ENCODE measurements at places on chromosomes 5 and 9. TPM values are rescaled to one million over a fixed set of nuclear protein-coding genes. Genes with fewer than 3 reads are reported as not detected.

The GDA gene
- not detected for total RNA-seq

The SPATA31A3 gene
- total RNA-seq: not detected

The PRUNE2 gene
- total RNA-seq: 0.83 TPM

The ARID3C gene
- 0.15 TPM for total RNA-seq

The OSMR gene
- not detected for total RNA-seq

The PCDHGA5 gene
- total RNA-seq: not detected

The MYMK gene
- total RNA-seq: not detected

The WDR38 gene
- not detected for total RNA-seq

The TMED7 gene
- 52.7 TPM for total RNA-seq

The KDM4C gene
- total RNA-seq: 49.4 TPM

The ARHGEF39 gene
- 19.9 TPM for total RNA-seq

The PTPRD gene
- total RNA-seq: not detected

GRCh38 chr5:64688965-64689364 is 1.3 kb upstream of the SHISAL2B start:
- no peak overlapping the region for H3K4me3 ChIP-seq
- H3K36me3 ChIP-seq: no peaks in the 10 kb centered on the region
- no peak for DNase-seq
- H3K27ac ChIP-seq: no peak overlapping the region

DNA sequence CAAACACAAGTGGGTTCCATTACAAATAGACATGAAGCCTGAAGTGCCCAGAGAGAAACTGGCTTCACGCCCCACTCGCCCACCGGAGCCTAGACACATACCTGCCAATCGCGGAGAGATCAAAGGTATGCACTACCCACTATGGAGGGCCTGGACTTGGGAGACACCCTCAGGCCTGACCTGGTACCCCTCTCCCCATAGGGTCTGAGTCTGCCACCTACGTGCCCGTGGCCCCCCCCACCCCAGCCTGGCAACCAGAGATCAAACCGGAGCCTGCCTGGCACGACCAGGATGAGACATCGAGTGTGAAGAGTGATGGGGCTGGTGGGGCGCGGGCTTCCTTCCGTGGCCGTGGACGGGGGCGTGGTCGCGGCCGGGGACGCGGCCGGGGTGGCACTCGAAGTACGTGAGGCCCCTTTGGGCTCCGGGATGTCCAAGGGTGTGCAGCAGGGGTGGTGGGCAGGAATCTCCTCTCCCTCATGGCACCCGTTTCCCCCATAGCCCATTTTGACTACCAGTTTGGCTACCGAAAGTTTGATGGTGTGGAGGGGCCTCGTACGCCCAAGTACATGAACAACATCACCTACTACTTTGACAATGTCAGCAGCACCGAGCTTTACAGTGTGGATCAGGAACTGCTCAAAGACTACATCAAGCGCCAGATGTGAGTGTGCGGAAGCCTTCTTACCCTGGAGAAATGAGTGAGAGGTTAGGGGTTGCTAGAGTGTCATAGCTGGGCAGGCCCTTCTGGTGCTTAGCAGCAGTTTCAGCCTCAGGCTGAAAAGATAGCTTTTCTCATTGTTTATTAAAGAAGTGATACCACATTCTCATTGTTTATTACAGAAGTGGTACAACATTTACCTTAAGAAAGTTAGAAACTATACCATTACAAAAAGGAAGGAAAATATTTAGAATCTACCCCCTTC is 38.7 kb downstream of the LARP1 start:
- peaks cover 7% of the 10 kb centered on the region for H3K4me1 ChIP-seq
- H3K27me3 ChIP-seq: no peaks in the 10 kb centered on the region
- no peak for DNase-seq
- H3K4me3 ChIP-seq: no peak overlapping the region

GRCh38 chr5:93421987-93422401 is 159.0 kb downstream of the NR2F1-AS1 start:
- H3K27ac ChIP-seq: no peak overlapping the region
- no peak overlapping the region for H3K4me3 ChIP-seq
- no peaks in the 10 kb centered on the region for H3K36me3 ChIP-seq
- no peak for DNase-seq
- H3K27me3 ChIP-seq: peaks cover 3% of the 10 kb centered on the region

DNA sequence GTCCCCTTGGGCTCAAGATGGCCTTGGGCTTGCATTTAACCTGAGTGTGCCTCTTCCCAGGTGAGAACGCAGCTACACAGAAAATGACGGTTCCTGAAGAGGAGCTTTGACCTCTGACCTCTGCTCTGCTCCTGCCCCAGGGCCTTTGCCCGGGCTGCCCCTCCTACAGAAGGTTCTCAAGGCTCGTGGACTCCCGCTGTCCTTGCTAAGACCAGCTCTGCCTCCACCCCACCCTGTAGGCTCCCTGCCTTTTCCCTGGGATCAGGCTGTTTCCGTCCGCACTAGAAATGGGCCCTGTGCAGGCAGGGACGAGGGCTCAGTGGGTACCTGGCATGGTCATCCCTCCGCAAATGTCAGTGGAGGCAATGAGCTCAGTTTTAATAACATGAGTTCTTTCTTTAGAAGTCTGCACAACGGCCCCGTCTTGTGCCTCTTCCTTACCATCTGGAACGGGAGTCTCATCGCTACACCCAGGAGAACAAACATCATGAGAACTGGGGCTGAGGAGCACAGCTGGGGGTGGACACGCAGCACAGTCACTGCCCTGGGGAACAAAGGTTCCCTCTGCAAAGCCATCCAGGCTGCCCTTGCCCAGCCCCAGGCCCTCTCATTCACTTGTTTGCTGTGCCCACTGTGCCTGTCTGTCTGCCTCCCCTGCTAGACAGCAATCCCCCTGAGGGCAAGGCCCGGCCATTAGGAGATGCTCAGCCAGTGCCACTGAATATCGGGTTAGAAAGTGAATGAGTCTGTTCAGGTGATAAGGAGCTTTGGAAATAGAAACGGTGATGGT is 26.7 kb upstream of the LPCAT1 start:
- no peaks in the 10 kb centered on the region for H3K4me1 ChIP-seq

- DNase-seq: peak; percentile 20
- H3K27ac ChIP-seq: peak overlapping the region; percentile 63
- peaks cover 44% of the 10 kb centered on the region for H3K4me1 ChIP-seq
- H3K27me3 ChIP-seq: no peaks in the 10 kb centered on the region
Observed at GRCh38 chr9:132078699-132079356, 839 bp downstream of the MED27 start.

DNA sequence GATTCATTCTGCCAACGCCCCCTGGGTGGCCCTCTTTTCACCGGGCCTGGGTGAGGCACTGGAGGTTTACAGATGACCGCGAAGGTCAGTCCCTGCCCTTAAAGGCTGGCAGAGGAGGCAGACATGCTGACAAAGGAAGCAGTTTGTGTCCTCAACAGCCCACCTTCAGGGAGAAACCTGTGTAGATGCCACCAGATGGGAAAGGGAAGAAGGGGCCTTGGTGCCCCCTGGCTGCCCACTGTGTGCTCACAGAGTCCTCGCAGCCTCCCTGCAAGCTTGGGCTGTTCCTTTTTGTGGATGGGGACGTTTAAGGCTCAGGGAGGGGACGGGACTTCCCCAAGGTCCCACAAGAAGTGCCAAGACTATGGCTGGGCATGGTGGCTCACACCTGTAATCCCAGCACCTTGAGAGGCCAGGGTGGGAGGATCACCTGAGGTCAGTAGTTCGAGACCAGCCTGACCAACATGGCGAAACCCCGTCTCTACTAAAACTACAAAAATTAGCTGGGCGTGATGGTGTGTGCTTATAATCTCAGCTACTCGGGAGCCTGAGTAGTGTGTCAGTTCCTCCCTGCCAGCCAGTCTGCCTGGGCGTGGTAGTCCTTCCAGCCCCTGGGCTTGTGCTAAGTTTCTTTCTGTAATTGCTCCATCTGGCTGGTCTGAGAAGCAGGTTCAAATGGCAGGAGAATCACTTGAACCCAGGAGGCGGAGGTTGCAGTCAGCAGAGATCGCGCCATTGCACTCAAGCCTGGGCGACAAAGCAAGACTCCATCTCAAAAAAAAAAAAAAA is 36.2 kb downstream of the NEK6 start:
- peaks cover 37% of the 10 kb centered on the region for H3K4me1 ChIP-seq
- H3K27ac ChIP-seq: no peak overlapping the region
- H3K27me3 ChIP-seq: no peaks in the 10 kb centered on the region
- no peak for DNase-seq
- no peak overlapping the region for H3K4me3 ChIP-seq

DNA sequence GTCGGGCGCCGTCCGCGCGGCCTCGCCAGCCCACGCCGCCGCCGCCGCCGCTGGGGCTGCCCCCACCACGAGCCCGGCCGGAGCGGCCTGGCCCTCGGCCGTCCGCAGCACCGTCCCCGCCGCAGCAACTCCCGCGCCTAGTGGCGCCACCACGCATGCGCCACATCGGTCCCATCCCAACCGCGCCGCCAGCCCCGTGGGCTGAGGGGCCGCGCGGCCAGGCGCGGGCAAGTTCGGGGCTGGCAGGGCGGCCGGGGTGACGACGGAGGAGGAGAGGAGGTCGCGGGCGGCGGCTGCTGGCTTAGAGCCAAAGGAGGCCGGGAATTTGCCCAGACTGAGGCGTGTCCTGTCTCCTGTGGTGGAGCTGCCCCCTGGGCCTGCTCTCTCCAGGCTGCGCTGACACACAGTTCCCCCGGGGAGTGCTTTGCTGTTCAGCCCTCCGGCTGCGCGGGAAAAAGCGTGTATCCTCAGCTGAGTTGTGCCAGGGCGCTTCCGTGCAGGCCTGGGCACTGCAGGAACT is at the start of gene TUSC1:
TUSC1 (minus strand) TSS at position 298 of the 520 bp plus-strand sequence; CDS start at position 166, 132 bp downstream.
- no peaks in the 10 kb centered on the region for H3K4me1 ChIP-seq
- peaks cover 6% of the 10 kb centered on the region for H3K27me3 ChIP-seq
- no peak within 1 kb of the TSS for H3K4me3 ChIP-seq
- no peak for DNase-seq
- H3K36me3 ChIP-seq: no peaks in the 10 kb centered on the region

GRCh38 chr9:116055536-116055935 is 98.1 kb upstream of the PAPPA start:
- H3K36me3 ChIP-seq: no peaks in the 10 kb centered on the region
- DNase-seq: no peak
- H3K27ac ChIP-seq: no peak overlapping the region
- H3K4me1 ChIP-seq: no peaks in the 10 kb centered on the region

DNA sequence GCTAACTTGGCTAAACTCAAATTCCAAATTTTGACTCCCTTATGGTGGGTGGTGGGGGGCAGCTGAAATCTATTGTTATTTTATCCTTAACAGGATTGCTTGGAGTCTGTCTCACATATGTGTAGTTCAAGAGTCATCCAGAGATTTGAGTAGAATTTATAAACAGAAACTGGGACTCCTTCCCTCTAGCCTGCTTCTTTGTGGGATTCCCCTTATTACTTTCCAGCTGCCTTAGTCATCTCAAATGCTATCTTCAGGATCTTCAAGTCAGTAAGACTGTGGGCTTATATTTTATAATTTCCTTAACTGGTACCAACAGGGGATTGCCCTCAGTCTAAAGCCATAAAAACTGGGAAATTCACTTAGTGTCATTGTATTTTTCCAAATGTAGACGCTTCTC is 55.5 kb downstream of the NNT start:
- no peaks in the 10 kb centered on the region for H3K4me1 ChIP-seq
- no peaks in the 10 kb centered on the region for H3K27me3 ChIP-seq
- H3K36me3 ChIP-seq: peaks cover 67% of the 10 kb centered on the region
- no peak for DNase-seq

- H3K27ac ChIP-seq: no peak overlapping the region
- no peaks in the 10 kb centered on the region for H3K27me3 ChIP-seq
- H3K4me1 ChIP-seq: no peaks in the 10 kb centered on the region
- peaks cover 5% of the 10 kb centered on the region for H3K36me3 ChIP-seq
- DNase-seq: no peak
Observed at GRCh38 chr9:137358126-137358525, 56.1 kb upstream of the NRARP start.

GRCh38 chr5:163889369-163889768 is 383.9 kb downstream of the MAT2B start:
- H3K27ac ChIP-seq: no peak overlapping the region
- H3K36me3 ChIP-seq: no peaks in the 10 kb centered on the region
- H3K27me3 ChIP-seq: no peaks in the 10 kb centered on the region
- DNase-seq: no peak
- no peaks in the 10 kb centered on the region for H3K4me1 ChIP-seq

DNA sequence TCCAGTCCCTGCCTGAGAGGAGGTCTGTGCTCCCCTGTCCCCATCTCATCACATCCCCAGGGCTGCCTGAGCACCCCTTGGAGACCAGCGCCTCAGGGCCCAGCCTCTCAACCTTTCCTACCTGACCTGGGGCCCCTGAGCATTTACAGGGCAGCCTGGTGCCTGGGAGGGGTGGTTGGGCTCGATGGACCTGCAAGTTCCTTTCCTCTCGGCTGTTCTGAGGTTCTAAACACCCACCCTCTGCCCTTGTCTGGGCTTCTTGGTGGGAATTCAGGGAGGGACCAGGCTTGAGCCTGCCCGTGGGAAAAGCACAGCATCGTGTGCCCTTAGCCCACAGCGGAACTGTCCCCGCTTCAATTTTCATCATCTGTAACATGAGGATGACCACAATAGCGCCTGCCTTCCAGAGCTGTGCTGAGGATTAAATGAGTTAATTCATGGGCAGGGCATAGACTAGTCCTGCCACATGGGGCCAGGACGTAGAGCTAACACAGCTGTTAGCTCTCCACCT is 91.0 kb upstream of the SH3PXD2B start:
- peaks cover 4% of the 10 kb centered on the region for H3K27me3 ChIP-seq
- no peak for DNase-seq
- no peak overlapping the region for H3K4me3 ChIP-seq
- no peaks in the 10 kb centered on the region for H3K4me1 ChIP-seq
- H3K36me3 ChIP-seq: no peaks in the 10 kb centered on the region

DNA sequence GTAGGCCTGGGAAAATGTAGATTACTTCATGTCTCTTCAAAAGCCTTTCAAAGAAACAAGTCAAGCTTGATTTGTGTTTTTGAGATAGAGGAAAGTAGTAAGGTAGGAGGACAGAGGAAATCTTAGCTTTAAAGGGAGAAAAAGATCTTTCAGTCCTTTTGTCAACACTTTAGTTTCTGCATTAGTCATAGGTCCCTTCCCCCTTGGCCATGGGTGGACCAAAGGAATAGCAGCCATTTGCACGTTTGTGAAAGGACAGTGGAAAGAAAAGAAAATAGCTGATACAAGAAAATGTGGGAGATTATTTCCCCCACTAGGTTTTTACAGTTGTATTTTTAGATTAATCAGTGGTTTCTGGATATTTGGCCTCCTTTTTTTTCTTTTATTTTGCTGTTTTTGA is 121.9 kb upstream of the GRHPR start:
- H3K27ac ChIP-seq: peak overlapping the region; percentile 22
- H3K36me3 ChIP-seq: peaks cover 48% of the 10 kb centered on the region
- no peak for DNase-seq
- no peaks in the 10 kb centered on the region for H3K27me3 ChIP-seq
- H3K4me1 ChIP-seq: peaks cover 59% of the 10 kb centered on the region

GRCh38 chr9:107971241-107971640 is 481.7 kb upstream of the KLF4 start:
- H3K27me3 ChIP-seq: no peaks in the 10 kb centered on the region
- H3K27ac ChIP-seq: no peak overlapping the region
- no peaks in the 10 kb centered on the region for H3K4me1 ChIP-seq
- H3K36me3 ChIP-seq: no peaks in the 10 kb centered on the region
- no peak overlapping the region for H3K4me3 ChIP-seq

DNA sequence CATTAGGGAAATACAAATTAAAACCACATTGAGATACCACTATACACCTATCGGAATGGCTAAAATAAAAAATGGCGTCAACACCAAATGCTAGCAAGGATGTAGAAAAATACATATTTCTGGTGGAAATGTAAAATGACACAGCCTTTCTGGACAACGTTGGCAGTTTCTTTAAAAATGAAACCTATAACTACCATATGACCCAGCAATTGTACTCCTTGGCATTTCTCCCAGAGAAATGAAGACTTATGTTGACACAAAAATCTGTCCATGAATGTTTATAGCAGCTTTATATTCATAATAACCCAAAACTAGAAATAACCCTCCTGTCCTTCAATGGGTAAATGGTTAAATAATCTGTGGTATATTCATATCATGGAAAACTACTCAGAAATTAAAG is 188.7 kb upstream of the RAD23B start:
- no peaks in the 10 kb centered on the region for H3K27me3 ChIP-seq
- no peak overlapping the region for H3K27ac ChIP-seq
- no peaks in the 10 kb centered on the region for H3K36me3 ChIP-seq

Measured in activated CD4-positive, alpha-beta memory T cell treated with anti-CD3 and anti-CD28 coated beads, Interleukin-2, amount 10 ng/mL, durations not matched to agents 7 days and 5 days (primary cell).